ENCODE measurements at places on chromosomes 5 and 9.

- DNase-seq = no peak
Observed at GRCh38 chr5:158383486-158383885, 524.5 kb upstream of the CLINT1 start.

DNA sequence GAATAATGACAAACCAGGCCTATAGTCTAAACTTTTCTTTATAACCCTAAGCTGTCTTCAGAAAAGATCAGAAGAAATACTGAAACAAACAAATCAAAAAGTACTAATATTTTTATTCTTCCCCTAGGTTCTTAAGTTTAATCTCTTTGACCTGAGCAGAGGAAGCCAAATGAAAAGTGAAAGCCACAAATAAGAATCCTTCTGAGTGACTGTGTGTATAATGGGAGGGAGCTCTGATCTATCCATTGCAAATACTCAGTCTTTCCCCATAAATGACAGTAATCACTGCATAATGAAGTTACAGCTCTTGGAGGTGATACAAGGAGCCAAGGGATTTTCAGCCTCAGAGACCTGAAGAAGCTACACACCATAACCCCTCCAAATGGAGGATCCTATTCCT lies 126.9 kb upstream of the ATP10B start:
- no peak for DNase-seq

DNA sequence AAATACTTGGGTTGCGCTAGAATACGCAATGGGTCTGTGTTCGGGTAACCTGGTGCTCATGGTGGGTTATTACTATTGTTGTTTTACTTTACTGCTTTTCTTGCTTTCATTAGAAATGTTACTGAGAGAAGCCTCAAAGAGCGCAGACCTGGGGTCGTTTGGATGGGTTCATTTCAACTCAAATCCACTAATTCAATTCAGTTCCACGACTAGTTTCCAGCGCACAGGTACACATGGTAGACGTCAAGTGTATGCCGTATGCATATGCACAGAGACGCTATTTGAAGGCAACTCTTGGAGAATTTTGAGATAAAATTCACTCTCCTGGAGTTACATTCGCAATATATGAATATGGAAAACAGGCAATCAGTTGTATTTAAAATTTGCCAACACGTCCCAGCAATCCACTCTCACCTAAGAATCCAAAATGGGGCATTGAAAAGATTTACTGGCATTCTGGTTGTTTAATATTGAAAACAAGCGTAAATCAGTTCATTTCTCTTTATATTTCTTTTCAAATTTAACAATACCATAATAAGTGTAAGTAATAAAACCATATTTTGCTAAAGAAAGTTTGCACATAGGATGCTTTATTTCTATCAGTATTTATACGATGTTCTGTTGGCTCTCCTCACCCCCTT lies 4.4 kb upstream of the PAX5 start:
- DNase-seq = no peak

DNA sequence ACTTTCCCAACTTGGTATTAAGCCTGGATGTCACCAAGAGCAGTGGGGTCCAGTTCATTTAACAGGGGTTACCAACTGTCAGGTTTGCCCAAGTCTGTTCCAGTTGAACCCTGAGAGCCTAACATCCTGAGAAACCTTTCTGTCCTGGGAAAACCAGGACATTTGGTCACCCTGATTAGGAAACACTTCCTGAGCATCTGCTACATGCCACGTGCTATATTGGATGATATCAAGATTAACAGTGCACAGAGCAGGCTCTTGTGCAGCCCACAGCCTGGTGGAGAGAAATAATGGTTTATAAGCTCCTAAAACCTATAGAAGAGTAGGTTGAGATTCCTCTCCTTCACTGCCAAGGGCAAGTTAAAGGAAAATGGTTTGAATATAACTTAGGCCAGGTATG lies 102.9 kb upstream of the RAD23B start:
- no peak for DNase-seq

GRCh38 chr5:34014626-34015025 lies 6.8 kb upstream of the AMACR start:
- no peak for DNase-seq

GRCh38 chr9:109048822-109049221 lies 35.5 kb upstream of the CTNNAL1 start:
- DNase-seq = no peak

GRCh38 chr5:156838961-156839360 lies 11.1 kb upstream of the PPP1R2B start:
- DNase-seq = no peak

- DNase-seq = no peak
Observed at GRCh38 chr9:99954819-99955218, 48.4 kb downstream of the STX17 start.

- no peak for DNase-seq
Observed at GRCh38 chr5:180792965-180793287, 9.7 kb downstream of the MGAT1 start.

DNA sequence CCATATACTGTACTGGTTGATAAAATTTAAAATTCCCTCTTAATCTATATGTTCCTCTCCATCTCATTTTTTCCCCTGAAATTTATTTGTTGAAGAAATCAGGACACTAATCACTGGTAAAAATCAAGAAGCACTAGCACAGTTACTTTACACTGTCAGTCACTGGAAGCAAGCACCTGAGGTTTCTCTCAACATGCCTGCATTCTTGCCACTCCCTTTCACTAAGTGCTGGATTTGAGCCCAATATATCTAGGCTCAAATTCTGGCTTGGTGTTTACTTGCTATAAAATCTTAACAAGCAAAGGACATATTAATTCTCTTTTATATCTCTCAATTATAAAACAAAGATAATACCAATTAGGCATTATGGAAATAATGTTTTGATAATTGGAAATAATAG lies 58.6 kb downstream of the DIAPH1 start:
- DNase-seq = no peak

- DNase-seq = no peak
Observed at GRCh38 chr5:82397741-82398320, 119.7 kb upstream of the RPS23 start.

DNA sequence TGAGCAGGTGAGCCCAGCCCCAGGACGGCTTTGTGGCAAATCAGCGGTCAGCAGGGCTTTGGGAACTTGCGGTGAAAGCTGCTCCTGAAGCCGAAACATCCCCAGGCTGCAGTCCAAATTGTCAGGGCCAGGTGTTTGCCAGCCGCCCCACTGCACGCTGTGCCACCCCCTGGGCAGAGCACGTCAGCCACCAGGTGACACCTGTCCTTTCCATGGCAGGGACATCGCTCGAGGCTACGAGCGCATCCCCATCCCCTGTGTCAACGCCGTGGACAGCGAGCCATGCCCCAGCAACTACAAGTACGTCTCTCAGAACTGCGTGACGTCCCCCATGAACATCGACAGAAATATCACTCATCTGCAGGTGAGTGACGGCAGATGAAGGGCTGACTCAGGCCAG lies 64.4 kb upstream of the CACNA1B start:
- no peak for DNase-seq

GRCh38 chr9:94894094-94894699 lies 167.7 kb downstream of the AOPEP start:
- DNase-seq = no peak

GRCh38 chr9:107087222-107087621 lies 195.9 kb upstream of the RAD23B start:
- no peak for DNase-seq

DNA sequence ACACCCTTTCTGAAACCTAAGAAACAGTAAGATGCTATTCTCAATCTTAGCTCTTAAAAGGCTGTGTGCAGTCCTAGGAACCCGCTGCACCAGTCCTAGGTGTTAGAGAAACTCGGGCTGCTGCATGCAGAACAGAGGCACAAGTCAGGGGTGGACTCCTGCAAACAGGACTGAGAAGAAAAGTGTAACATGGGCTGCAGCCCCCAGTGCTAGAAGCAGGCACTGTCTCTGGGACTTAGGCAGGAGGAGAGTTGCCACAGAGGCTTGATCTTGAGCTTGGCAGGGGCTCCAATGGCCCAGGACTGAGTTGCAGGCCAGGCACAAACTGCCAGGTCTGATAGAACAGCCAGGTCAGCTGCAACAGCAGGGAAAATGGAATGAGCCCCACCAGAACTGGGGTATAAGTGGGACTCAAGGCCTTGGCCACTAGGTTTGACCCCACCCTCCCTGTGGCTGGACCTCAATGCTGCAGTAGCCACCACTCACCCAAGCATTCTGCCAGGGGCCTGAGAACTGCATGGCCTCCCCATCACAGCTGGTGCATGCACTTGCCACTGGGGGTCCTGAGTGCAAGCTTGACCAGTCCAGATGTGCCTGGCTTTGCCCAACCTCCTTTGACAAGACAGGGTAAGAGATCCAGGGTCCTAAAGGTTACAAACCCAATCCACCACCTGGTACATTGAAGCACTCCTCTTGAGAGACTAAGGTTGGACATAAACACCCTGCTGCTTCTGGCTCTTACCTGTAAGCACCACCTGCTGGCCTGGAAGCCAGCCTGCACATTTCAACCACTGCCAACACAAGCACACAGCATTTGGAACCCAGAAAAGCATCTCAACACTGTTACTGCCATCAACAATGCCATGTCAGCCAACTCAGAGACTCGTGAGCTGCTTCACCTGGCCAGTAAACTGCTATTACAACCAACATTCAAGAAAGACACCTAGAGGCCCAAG lies 103.3 kb downstream of the FBXL17 start:
- no peak for DNase-seq

GRCh38 chr9:126461029-126461428 lies 134.4 kb downstream of the MVB12B start:
- DNase-seq = no peak

- DNase-seq = peak; percentile 46
Observed at GRCh38 chr9:26656003-26656870, 236.4 kb downstream of the CAAP1 start.

DNA sequence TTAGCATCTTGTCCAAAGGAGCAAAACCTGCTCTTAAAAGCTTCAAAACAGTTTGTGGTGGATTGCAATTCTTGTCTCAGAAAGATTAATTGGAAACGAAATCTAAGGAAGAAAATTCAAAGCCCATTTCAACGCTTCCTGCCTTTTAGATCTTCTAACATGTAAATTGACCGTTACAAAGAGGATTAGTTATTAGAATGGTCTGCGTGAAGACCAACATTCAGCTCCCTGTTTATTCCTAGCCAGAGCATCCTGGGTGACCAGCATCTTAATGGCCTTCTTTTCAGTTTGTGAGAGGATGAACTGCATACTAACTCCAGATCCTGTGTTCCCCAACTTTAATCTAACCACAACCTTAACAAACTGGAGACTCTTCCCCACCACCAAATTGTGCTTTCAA lies 109.9 kb upstream of the SLC1A3 start:
- DNase-seq = no peak

GRCh38 chr9:121718501-121718900 lies 67.1 kb downstream of the DAB2IP start:
- DNase-seq = no peak

DNA sequence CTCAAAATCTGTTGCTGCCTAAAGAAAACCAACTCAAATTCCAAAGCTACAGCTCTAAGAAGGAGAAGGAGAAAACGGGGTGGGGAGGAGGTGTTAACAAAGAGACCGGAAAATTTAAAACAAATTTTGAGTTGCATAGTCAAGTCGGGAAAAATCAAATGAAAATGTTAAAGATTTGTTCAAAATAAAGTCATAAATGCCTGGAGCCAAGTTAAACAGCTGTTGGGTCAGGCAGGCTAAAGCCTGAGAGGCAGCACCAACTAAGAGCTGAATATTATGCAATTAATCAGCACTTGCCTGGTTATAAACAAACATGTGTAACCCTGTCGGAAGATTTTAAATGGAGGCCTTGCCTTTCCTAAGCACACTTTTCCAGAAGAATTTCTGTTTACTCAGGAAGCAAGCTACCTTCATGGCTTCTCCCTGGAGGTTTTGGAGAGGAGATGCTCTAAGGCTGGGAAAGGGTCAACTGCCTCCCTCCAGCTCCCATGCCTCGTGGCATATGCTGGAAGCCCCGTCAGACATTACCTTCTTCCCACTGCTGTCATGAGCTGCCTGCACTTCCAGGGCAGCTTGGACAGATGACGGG lies 270.5 kb downstream of the DMRT2 start:
- no peak for DNase-seq

- DNase-seq = no peak
Observed at GRCh38 chr9:116817762-116818161, 130.7 kb downstream of the TRIM32 start.

DNA sequence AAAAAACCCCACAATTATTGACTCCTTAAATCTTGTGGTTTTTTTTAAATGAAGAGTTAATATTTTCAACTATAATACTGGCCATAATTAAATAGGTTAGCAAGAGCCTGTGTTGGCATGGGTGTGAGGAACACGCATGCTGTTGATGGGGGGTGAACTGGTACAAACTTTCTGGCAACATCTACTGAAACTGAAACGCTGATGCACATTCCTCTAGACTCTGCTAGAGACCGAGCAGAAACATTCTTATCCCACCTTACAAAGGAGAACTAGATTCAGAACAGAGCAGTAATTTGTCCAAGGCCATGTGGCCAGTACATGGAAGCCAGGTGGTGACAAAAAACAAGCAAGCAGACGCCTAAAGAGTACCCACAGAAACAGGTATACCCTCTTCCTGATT lies 2.4 kb downstream of the BICD2 start:
- DNase-seq = no peak

DNA sequence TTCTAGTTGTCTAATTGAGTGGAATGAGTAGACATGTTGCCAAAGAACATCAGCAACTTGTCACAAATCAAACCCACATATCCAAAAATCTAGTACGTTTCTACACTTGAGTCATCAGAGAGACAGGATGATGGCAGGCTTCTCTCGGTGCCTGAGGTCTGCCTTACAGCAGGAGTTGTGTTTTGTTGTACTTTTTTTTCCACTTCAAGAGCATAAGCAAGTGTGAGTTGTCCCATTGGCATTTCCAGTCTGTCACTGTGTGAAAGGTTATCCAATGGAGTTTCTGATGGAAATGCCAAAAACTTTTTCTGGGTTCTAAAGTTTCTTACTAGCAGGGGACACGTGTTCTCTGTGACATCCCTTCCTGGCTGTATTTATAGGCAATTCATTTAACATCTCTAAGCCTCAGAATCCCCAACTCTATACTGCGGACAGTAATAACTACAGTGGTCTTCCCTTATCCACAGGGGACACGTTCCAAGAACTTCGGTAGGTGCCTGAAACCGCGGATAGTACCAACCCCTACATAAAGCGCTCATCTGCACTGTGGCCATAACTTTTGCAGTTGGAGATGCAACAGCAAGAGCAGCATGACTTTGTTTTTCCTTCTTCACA lies 246.5 kb downstream of the SYK start:
- DNase-seq = no peak

- DNase-seq = no peak
Observed at GRCh38 chr9:133251773-133252172, 23.2 kb downstream of the ABO start.

- no peak for DNase-seq
Observed at GRCh38 chr5:102625468-102625867, 126.7 kb upstream of the SLCO6A1 start.
